ENCODE measurements at places on chromosomes 1 and 21.

DNA sequence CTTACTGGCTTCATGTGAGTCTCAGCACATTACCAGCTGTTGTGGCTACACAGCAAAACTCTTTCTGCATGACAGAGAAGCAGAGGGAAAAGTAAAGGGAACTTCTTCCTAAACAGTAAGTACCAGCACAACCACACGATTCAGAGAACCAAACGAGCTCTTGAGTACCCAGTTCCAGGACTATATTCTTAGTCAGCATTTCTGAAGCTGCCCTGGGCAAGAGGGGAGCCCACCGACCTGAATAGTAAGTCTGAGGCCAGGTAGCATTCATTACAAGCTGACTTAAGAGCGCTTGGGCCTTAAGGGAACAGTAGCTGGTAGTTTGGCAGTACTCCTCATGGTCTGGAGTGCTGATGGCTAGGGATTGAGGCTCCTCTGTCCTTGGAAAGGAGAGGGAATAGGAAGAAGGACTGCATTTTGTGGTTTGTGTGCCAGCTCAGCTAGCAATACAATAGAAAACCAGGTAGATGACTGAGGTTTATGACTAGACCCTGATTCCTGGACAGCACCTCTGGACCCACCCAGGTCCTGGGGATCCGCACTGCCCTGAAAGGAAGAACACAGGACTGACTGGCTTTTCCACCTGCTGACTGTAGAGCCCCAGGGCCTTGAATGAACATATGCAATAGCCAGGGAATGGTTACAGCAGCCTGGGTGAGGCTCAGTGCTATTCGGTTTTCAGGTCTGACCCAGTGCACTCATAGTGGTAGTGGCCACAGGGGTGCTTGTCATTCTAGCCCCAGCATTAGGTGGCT, 396.8 kb upstream of the PRMT6 start:
- no peak for DNase-seq

- peak; percentile 46 for DNase-seq
Observed at GRCh38 chr1:156963621-156964020, 43.2 kb downstream of the LRRC71 start.

GRCh38 chr1:59994302-59995198, 68.0 kb upstream of the CYP2J2 start:
- DNase-seq, result no peak

DNA sequence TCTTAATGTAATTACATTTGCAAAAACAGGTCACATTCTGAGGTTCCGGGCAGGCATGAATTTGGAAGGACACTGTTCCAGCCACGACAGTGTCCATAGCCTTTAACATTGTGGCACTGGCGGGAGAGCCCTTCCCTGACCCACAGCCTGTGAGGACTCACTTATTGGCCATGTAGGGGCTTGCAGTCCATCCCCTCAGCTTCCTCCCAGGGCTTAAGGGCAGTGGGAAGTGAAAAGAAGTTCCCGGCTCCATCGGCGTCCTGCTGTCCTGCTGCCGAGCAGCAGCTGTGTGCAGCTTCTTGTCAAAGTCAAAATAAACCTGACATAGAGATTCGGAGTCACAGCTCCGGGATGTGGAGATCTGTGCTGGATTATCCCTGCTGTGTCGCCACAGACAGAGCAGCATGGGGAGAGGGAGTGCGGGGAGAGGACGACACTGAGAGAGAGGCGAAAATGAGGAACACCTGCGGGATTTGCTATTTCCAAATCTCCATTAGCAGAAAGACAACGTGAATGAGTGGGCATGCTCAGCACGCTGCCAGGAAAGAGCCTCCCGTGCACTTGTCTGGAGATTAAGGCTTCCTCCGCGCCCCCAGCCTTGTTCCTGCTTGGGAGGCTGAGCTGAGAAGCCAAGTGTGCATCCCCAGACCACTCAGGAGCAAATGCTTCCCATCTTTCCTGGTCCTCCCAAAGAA, 260.3 kb downstream of the ASTN1 start:
- DNase-seq, result no peak

DNA sequence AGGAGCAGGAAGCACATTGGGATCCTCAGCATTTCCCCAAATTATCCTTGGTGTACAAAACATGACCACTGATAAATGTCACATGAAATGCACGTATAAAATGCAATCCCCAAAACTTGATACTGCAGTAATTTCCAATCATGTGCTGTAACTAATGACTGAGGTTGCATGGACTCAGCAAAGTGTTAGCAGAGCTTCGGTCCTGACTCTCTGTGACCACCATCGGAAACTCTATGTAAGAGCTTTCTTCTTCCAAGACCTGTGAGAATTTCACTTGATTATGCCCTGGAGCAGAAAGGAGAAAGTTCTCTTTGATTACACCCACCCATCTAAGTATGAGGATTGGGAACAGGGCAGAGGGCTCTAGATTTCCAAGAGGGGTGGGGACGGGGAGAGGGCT, 908 bp downstream of the CD53 start:
- no peak for DNase-seq

- no peak for DNase-seq
Observed at GRCh38 chr21:27677546-27677945, 710.7 kb upstream of the ADAMTS5 start.

DNA sequence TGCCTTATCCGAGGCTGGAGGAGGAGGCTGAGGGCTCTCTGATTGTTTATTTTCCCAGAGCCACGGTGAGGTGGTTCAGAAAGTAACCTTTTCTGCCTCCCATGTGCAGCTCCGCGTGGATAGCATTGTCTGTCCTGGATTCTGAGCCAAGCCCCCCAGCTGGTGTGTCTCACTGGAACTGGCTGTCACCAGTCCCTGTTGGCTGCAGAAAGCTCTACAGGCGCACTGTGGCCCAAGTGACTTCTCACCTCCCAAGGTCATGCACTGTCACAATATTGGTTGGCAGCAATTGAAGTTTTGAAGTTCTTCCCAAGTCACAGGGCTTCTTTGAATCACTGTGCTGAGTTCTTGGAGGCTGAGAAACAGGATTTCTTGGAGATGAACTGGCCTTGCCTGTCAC, 8.2 kb downstream of the BMP8A start:
- no peak for DNase-seq

- DNase-seq, result no peak
Observed at GRCh38 chr1:166128195-166128594, 38.6 kb downstream of the FAM78B start.

DNA sequence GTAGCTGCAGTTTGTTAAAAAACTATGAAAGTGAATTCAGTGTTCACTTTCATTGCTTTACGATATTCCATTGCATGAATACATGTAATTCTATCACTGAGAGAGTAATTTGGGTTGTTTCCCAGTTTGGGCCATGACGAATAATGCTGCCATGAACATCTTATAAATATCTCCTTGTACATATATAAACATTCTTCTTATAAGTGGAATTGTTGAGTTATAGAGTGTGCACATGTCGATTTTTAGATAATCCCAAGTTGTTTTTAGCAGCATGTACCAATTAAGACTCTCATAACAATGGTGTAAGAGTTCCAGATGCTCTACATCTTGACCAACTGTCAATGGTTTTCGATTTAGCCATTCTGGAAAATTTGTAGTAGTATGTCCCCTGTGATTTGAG, 40.9 kb downstream of the ALG6 start:
- no peak for DNase-seq

DNA sequence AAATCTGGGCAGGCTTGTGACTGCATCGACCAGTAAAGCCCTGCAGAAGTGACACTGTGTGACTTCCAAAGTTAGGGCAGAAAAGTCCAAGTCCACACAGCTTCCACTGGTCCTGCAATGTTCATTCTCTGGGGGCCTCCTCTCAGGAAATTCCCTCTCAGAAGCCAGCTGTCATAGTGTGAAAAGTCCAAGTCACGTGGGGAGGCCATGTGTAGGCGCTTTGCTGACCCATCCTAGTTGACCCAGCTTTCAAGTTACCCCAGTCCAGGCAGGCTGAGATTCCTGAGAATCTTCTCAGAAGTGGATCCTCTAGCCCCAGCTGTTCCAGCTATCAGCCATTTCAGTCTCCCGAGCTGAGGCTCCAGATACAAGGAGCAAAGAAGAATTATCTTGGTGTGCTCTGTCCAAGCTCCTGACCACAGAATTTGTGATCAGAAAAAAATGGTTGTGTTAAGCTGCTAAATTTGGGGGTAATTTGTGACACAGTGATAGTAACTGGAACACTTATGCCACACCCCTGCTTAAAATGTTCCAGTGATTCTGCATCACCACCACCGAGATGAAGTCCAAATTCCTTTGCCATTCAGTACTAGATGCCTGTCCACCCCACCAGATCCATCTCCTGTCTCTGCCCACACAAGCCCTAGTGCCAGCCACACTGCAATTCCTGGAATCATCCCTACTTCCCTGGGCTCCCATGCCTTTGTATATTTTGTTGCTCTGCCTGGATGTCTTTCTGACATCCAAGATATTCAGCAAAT, 2.5 kb upstream of the STUM start:
- no peak for DNase-seq

DNA sequence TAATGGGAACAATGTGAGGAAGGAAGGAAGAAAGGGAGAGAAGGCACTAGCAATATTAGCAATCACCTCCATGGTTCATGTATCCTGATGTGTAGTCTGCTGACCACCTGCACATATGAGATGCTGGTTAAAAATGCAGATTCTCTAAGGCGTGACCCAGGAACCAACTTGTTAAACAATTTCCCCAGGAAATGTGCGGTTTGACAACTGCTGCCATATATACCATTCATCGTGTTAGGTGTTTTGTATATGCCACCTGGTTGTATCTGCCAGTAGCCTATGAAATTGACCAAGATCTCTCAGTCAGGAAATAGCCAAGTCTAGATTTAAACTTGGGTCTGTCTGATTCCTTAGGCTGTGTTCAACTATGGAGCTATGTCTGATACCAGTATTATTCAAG, 4.1 kb downstream of the SEMA4A start:
- no peak for DNase-seq

DNA sequence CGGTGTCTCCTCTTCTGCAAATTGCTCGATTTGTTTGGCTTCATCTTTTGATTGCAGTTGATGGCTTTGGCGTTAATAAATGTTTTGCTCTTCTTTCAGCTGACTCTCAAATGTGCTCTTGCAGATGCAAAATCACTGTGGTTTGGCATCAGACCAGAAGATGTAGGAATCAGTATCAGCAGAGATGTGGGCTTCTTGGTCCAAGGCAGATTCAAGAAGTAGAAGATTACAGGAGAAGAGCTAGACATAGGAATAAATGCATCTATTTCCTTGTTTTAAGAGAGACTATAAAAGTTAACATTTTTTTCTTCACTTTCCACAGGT, 59.8 kb upstream of the BACH1 start:
- DNase-seq, result no peak

Data from Karpas-422 (cell line).